NCI-H2227 treated with DMSO at 0.1 percent for 48 hours (cell line): ENCODE measurements at places on chromosomes 2 and 18.

- no peak for DNase-seq
Observed at GRCh38 chr2:119706221-119706620, 27.2 kb downstream of the TMEM177 start.

DNA sequence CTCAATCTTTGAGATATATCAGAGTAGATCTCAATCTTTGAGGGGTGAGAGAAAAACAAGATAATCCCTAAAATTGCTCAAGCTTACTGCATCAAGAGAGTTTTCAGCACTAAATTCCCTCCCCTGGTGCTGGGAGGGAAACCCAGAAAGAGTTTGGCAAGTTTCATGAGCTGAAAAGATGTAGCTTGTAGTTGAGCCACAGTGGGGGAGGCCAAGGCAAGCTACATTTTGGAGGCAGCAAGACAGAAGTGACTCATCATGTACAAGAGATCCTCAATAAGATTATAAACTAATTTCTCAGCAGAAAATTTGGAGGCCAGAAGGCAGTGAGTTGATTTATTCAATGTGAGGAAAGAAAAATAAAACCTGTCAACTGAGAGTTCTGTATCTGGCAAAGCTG lies 308.2 kb downstream of the PIEZO2 start:
- no peak for DNase-seq

GRCh38 chr2:45643095-45643494 lies 8.4 kb upstream of the PRKCE start:
- DNase-seq = no peak

- no peak for DNase-seq
Observed at GRCh38 chr2:61710711-61711110, 143.1 kb downstream of the FAM161A start.

GRCh38 chr18:9762526-9762925 lies 54.4 kb downstream of the RAB31 start:
- DNase-seq = no peak

GRCh38 chr2:122138561-122138960 lies 383.1 kb downstream of the TSN start:
- DNase-seq = no peak

DNA sequence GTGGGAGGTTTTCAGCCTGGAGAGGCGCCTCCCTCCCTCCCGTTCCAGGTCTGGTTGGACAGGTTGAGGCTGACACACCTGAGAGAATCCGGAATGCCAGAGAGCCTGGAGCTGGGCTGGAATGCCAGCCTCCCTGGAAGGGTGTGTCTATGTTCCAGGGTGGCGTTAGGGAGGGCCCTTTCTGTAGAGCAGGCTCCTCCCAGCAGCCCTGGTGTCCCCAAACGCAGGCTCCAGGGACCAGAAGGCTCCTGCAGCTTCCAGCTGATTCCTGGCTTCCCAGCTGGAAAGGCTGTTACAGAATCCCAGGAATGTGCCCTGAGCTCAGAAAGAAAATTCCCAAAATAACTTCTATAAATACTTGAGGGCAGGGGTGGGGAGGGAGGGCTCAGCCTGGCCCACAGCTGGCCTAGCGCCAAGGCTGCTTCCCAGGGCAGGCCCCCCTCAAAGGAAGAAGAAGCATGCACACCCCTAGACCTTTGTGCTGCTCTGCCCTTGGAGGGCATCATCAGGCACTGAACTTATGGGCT lies 85.4 kb downstream of the STPG4 start:
- no peak for DNase-seq

- DNase-seq = no peak
Observed at GRCh38 chr2:20577495-20578235, 73.2 kb downstream of the HS1BP3 start.
